SK-MEL-5 (cell line): ENCODE measurements at places on chromosomes 4 and X.

- no peak for DNase-seq
These were observed 63.3 kb downstream of the RFC1 start for GRCh38 chr4:39302901-39303300.

DNA sequence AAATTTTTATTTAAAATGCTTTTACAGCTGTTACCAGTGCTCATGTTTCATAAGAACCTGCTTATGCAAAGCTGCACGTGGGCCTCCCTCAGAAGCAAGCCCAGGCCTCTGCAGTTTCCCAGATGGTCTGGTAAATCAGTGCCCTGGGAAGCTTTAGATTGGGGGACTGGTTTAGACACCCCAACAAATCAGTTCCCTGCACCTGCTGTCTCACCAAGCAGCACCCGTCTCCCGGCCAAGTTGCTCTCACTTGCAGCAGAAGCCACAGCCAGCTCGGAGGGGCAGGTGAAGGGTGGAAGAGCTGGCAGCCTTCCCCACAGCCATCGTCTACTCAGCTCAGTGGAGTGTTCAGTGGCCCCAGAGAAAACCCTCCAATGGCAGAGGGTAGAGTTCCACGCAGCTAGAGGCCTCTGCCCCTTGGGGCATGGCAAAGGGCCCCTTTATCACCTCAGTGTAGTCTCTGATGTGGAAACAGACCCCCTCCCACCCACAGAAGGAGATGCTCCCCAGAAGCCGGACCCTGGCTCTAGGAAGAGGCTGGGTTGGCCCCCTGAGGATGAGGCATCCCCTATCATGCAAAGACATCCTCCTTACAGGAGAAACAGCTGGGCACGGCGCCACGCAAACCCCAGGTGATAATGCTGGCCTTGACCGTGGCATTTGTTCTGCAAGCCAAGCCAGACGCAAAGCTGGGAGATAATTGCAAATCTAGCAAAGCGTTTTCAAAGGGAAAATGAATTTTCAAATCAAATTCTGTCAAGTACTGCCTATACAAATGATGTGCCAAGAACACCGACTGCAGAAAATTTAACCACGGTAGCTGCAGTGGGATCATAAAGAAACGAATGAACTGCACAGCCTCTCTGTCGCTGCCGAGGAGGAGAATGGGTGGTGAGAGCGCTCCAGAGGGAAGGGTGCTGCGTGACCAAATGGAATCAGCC is 51.9 kb downstream of the ZFYVE28 start:
- DNase-seq, result no peak

DNA sequence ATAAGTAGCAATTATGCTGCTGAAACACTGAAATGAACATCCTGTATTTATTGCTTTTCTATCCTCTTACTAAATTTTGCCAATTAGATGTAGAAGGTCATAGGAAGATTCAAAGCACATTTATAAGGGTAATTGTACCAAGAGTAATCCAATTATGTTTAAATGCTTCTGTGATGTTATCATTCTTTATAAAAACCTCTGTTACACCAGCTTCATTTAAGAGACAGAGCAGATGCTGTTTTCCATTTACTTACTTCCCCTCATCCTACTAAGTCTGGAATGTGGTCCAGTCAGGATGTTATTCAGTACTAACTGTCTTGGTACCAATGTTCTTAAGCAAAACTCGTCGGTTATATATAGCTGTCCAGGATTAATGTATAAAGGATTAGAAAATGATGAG is 539.6 kb downstream of the PDHA2 start:
- no peak for DNase-seq

GRCh38 chr4:140343303-140343702 is 30.1 kb upstream of the SCOC start:
- no peak for DNase-seq

DNA sequence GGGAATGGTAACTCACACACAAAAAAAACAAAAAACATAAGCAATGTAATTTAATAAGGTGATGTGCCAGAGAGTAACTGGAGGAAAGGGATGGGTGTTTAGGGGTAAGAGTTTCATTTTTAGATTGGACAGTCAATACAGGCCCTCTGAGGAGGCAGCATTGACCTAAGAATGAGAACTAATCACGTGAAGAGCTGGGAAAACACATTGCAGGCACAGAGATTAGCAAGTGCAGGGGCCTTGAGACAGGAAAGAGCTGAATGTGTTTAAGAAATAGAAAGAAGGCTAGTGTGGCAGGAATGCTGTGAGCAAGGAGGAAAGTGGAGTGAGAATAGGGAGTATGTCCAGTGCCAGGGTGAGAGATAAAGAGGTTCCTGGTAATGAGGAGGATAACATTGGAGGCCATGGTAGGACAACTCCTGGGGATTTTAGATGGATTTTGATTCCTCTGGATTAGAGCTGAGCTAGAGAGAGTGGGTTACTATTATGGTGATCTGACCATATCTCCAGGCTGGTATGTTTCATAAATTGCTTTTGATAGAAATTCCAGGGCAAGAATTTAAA is 17.6 kb downstream of the PDLIM5 start:
- DNase-seq, result no peak

DNA sequence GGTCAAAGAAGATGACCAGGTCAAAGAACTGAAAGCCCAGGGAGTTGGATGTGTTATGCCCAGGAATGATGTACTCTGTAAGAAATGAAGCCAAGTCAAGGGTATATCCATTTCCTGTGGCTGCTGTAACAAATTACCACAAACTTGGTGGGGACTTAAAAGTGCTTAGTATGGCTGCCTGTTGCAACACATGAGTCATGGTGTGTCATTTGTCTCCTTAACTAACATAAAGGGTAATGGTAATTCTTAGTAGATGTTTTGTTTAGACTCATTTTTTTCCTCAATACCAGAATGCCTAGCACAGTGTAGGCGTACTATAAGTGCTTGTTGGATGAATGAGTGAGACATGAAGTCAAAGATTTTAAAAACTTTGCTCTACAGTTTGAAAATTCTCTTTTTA is 45.7 kb downstream of the SYTL5 start:
- DNase-seq, result no peak

DNA sequence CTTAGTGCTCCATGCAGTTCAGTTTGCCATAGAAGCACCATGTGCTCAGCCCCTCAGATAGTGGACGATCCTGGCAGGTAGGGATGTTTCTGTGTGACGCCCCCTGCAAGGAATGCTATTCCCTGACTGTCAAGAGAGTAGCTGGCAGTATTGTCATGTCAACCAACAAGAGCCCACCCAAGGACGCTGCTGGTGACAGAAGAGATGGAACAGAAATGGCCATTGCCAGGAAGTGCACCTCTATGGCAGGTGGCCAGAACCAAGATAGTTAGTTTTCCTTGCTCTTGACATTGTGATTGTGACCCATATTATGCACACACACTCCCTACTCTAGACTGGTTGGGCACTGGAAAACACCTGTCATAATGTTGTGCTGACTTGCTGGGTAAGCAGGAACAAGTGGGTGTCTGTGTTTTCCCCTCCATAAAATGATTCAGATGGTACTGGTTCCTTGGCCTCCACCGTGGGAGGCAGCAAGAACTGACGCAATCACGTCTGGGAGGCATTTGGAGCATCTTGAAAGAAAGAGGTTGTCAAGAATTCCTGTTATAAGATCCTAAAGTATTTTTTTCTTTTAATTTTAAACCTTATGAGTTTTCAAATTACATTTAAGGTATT is 507.9 kb downstream of the MID1IP1 start:
- no peak for DNase-seq

- no peak for DNase-seq
These were observed 190.9 kb upstream of the TAPT1 start for GRCh38 chr4:16417198-16417597.
